ENCODE measurements at places on chromosomes 3 and 15. TPM values are rescaled to one million over a fixed set of nuclear protein-coding genes. Genes with fewer than 3 reads are reported as not detected.

Gene ADAMTS17
- total RNA-seq: 18.3 TPM

Gene LAMB2
- total RNA-seq: 277 TPM

Gene LRRC31
- 1.4 TPM for total RNA-seq

Gene GOLGA8G
- not detected for total RNA-seq

GRCh38 chr3:35665390-35666055 is 26.2 kb downstream of the ARPP21 start:
- H3K4me3 ChIP-seq: no peak overlapping the region
- peaks cover 4% of the 10 kb centered on the region for H3K4me1 ChIP-seq
- DNase-seq: no peak
